ENCODE measurements at places on chromosomes 11 and 22.

DNA sequence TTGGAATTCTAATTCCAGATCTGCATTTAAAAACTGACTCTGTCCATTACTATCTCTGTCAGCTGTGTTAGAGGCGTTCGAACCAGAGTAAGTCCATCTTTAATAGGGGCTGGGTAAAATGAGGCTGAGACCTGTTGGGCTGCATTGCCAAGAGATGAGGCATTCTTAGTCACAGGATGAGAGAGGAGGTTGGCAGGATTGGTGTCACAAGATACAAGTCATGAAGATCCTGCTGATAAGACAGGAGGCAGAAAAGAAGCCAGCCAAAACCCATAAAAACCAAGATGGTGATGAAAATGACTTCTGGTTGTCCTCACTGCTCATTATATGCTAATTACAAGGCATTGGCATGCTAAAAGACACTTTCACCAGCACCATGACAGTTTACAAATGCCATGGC, 356.3 kb upstream of the ISX start:
- no peak for DNase-seq

GRCh38 chr11:88555829-88556202, 218.3 kb upstream of the CTSC start:
- DNase-seq = no peak

DNA sequence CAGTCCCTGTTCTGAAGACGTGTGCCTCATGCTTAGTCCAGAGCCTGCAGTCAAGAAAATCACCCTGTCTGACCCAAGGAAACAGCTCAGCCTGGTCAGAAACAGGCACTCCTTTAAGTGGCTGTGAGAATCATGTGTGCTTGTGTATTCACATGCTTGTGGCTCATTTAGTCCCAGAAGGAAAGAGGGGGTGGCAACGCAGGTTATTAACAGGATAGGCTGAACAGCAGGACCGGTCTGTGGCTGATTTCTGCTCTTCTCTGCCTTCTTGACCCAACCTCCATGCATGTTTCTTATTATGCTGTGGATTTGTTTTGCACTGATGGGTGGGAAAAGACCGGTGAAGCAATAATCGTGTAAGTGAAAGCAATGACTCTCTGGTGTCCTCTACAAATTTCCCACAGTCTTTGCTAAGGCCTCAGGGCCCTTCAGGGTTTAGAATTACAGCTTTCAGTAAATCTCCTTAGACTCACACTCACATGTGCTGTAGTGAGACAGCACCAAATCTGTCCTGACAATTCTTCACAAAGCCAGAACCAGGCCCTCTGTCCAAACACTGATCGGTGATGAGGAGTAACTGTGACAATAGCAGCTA, 288.1 kb downstream of the ETS1 start:
- no peak for DNase-seq

DNA sequence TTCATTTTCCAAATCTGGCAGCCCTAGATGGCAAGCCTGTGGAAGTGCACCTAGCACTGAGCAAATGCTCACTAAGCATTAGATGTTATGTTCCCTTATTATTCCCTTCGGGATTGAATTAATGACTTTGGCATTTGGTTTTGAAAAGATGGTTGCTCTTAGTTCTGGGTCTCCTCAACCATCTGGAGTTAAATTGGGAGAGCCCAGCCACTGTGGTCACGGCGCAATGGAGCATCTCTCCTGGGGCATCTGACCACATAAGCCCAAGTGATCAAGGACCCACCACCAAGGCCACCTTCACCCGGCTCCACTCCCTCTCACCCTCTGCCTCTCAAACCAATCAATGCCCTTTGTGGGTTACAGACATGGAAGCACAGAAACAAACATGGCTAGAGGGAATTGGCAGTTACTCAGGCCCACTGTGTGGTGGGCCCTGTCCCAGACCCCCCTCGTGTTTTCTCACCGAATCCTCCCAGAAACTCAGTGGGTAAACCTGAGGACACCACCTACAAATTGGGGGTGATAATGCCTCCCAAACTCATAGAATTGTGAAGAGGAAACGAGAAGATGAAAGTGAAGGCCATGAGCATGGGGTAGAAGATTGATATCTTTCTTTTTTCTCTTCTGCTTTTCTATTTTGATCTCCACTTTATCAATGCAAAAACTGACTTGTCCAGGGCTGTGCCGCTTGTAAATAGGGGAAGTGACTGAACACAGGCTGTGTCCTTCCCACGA, 52.2 kb downstream of the IRAG1 start:
- no peak for DNase-seq

DNA sequence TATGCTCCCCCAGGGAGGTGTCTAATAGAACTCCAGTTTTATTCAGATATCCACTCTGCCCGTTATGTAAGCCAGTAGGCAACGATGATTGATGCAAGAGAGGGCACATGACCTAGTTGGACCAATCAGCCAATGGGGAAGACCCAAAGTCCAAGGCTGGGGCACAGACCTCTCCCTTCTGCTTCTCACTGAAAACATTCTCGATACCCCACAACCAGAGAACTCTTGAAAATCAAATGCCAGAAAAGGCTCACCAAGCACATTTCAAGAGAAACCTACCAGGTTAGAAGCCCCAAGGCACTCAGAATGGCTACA, 7.4 kb downstream of the HIRA start:
- no peak for DNase-seq

GRCh38 chr11:2525941-2526807, 81.4 kb downstream of the KCNQ1 start:
- peak; percentile 5 for DNase-seq

GRCh38 chr22:38034278-38034882, 22.8 kb upstream of the PICK1 start:
- peak; percentile 72 for DNase-seq

- DNase-seq = no peak
These were observed 108.2 kb downstream of the RASSF10 start for GRCh38 chr11:13117344-13117743.

GRCh38 chr11:82869657-82870056, 30.6 kb downstream of the PRCP start:
- DNase-seq = no peak

DNA sequence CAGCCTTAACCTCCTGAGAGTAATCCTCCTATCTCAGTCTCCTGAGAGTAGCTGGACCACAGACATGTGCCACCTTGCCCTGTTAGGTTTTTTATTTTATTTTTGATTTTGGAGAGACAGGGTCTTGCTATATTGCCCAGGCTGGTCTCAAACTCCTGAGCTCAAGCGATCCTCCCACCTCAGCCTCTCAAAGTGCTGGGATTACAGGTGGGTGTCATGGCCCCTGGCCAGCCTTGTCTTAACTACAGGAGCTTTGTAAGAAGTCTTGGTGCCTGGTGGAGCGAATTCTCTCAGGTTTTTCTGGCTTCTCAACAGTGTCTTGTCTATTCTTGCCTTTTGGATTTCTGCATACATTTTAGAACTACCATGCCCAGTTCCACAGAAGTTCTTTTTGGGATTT, 546.4 kb downstream of the TBC1D22A start:
- DNase-seq = no peak

DNA sequence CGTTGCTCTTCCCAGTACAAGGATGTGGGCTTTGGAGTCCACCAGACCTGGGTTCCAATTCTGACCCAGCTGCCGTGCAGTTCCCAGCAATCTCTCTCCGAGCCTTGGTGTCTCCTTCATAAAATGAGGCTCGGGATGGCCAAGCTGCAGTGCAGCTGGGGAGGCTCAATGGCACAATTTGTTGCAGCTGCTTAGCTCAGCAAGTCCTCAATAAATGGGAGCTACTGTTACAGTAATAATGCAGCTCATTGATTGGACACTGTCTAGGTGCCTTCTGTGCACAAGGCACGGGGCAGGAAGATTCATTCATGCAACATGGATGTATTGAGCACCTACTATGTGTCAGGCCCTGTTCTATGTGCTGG, 37.1 kb downstream of the SHISAL1 start:
- no peak for DNase-seq

- DNase-seq = no peak
These were observed 90.4 kb downstream of the CWC15 start for GRCh38 chr11:94882931-94883330.

GRCh38 chr11:6437993-6438392, 2.8 kb downstream of the HPX start:
- DNase-seq = no peak

GRCh38 chr22:40855071-40855978, 1.1 kb downstream of the ST13 start:
- peak; percentile 25 for DNase-seq

- no peak for DNase-seq
These were observed 12.1 kb downstream of the RTN4R start for GRCh38 chr22:20256027-20256426.

DNA sequence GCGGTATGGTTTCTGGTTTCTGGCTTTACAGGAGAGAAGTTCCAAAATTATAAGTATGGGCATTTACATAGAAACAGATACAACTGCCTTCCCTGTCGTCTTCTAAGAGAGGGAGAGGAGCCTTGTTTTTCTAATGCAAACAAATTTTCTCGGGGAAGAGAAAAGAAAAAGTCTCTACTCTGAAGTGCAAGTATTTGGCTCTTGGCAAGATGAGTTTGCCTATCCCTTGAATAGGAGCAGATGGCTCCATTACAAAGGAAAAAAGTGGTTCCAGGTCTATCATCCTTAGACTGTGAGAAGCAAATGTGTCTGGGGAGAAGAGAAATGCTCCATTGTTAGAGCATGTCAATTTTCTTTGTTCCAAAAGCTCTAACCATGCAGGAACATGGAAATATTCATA, 455.6 kb downstream of the BUD13 start:
- DNase-seq = no peak

GRCh38 chr11:118084247-118084646, 2.5 kb downstream of the SMIM35 start:
- DNase-seq = no peak

- no peak for DNase-seq
These were observed 93.5 kb upstream of the CSNK2A3 start for GRCh38 chr11:11446564-11446963.

GRCh38 chr11:83064011-83064410, 7.7 kb downstream of the RAB30 start:
- DNase-seq = no peak

- no peak for DNase-seq
These were observed 75.2 kb downstream of the ISX start for GRCh38 chr22:35140879-35141745.

- DNase-seq = no peak
These were observed 48.2 kb downstream of the RTL6 start for GRCh38 chr22:44449683-44450425.

GRCh38 chr11:28048812-28049211, 59.1 kb downstream of the KIF18A start:
- DNase-seq = no peak

- no peak for DNase-seq
These were observed 742.1 kb upstream of the TENM4 start for GRCh38 chr11:80182901-80183300.

DNA sequence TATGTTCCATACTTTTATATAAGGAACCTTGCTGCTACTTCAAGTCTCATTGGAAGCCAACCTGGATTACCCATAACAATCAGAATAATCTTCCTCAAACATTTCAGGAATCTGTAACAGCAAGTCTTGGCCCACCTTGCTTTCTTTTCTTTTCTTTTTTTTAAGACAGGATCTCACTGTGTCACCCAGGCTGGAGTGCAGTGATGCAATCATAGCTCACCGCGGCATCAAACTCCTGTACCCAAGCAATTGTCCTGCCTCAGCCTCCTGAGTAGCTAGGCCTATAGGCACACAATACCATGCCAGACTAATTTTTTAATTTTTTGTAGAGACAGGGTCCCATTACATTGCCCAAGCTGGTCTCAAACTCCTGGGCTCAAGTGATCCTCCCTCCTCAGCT, 29.3 kb upstream of the PRDM10 start:
- DNase-seq = no peak

- DNase-seq = no peak
These were observed 16.6 kb upstream of the PHLDA2 start for GRCh38 chr11:2945757-2946287.

- DNase-seq = no peak
These were observed 8.2 kb downstream of the ARRB1 start for GRCh38 chr11:75342966-75343870.

- DNase-seq = no peak
These were observed 4.1 kb downstream of the C11orf52 start for GRCh38 chr11:111922803-111923202.

Data from HAP-1 (cell line).